K562 (cell line): ENCODE measurements at places on chromosomes 3 and 15.

DNA sequence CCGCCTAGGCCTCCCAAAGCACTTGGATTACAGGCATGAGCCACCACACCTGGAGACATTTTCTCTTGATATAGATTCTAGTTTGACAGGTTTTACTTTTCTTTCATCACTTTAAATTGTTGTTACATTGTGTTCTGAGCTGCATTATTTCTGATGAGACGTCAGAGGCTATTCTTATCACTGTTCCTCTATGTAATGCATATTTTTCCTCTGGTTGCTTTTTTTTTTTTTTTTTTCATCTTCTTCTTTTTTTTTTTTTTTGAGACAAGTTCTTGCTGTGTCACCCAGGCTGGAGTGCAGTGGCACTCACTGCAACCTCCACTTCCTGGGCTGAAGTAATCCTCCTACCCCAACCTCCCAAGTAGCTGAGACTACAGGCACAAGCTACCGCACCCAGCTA is 41.2 kb downstream of the TRA2B start:
- no peak for DNase-seq

DNA sequence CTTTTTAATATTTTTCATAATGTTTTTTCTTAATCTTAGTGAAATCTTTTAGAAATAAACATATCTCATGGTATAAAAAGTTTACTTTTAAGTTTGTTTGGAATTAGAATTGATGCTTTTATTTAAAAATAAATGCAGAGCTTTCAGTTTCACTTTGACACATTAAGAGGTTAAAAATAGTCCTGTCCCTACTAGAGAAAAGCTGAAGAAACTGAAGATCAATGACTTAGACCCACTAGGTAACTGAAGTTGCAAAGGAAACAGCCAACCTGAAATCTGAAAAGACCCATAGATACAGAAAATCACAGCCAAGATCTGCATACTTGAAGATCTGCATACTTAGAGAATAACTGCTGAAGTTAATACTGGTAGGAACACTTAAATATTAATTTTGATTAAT is 237.6 kb downstream of the RAP2B start:
- no peak for DNase-seq

GRCh38 chr3:113300596-113300995 is 89.2 kb downstream of the BOC start:
- no peak for DNase-seq

GRCh38 chr3:148631124-148631903 is 66.4 kb upstream of the AGTR1 start:
- no peak for DNase-seq

GRCh38 chr15:51770902-51771301 is 19.5 kb downstream of the TMOD2 start:
- DNase-seq, result no peak
